Activated CD8-positive, alpha-beta memory T cell treated with anti-CD3 and anti-CD28 coated beads, Interleukin-2, amount 10 ng/mL, durations not matched to agents 7 days and 5 days (primary cell): ENCODE measurements at places on chromosomes 1 and 21. TPM values are rescaled to one million over a fixed set of nuclear protein-coding genes. Genes with fewer than 3 reads are reported as not detected.

Gene FMO5
- 0.66 TPM for total RNA-seq

Gene NR1I3
- total RNA-seq = not detected

Gene AKR7A3
- total RNA-seq = 0.93 TPM

Gene ALPL
- not detected for total RNA-seq

Gene CA14
- not detected for total RNA-seq

Gene SMIM1
- not detected for total RNA-seq

Gene TTC39A
- not detected for total RNA-seq

Gene PFKFB2
- 2.3 TPM for total RNA-seq

Gene SHE
- total RNA-seq = not detected

Gene TRIM67
- not detected for total RNA-seq

Gene CNN3
- 4.6 TPM for total RNA-seq

Gene LCE1B
- total RNA-seq = not detected

Gene OXCT2
- total RNA-seq = 0.82 TPM
